ENCODE measurements at places on chromosomes 4 and X.

- DNase-seq: no peak
These were observed 518.8 kb downstream of the RAB28 start for GRCh38 chr4:12965334-12965733.

DNA sequence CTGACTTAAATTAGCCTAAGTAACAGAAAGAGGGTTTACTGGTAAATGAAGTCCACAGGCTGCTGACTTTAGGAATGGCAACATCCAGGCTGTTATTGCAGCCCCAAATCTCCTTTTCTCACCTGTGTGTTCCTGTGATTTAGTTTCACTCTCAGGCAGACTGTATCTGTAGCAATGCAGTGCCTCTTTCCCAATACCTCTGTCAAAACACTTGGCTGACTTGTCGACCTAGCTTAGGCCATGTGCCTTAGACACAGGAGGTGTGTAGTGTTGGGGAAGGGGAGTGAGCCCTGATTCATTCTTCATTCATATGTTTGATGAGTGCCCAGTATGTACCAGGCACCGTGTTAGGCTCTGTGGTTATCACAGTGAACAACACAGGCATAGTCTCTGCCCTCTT lies 46.9 kb downstream of the JADE3 start:
- no peak for DNase-seq

DNA sequence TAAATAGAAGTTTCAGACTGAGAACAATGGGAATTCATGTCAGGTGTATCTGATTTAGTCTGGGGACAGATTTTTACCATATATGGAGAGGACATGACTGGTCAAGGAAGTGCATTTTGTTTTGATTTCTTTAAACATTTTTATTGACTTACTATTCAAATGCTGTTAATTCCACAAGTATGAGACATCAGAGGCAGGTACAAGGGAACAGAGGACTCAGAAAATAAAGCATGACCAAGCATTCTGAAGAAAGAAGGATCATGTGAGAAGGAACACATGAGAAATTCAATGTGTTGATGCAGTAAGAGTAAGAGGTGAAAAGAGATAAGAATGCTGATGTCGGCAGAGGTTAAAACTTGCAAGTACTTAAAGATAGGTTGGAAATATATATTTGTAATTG lies 1452.6 kb downstream of the PCDH7 start:
- no peak for DNase-seq

- DNase-seq: no peak
These were observed 2.2 kb downstream of the UGT2B7 start for GRCh38 chr4:69098470-69098869.

DNA sequence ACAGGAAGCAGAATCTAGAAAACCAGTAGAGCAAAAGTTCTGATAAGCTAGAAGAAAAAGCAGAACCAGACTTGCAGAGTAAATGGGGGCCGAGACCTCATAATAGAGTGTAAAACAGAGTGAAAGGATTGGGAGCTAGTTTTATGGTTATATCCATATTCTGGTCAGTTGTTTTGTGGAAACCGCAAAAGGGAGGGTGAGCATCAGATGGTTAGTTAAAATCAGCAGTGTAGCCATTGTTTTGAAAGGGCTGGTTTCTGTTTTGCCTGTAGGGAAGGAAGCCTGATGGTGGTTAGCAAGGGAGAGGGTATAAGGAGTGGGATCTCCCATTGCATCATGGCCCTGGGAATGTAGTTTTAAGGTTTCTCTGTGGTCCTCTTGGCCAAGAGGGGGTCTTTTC lies 17.2 kb upstream of the CCNI start:
- no peak for DNase-seq
